ENCODE measurements at places on chromosomes 1 and 21.

DNA sequence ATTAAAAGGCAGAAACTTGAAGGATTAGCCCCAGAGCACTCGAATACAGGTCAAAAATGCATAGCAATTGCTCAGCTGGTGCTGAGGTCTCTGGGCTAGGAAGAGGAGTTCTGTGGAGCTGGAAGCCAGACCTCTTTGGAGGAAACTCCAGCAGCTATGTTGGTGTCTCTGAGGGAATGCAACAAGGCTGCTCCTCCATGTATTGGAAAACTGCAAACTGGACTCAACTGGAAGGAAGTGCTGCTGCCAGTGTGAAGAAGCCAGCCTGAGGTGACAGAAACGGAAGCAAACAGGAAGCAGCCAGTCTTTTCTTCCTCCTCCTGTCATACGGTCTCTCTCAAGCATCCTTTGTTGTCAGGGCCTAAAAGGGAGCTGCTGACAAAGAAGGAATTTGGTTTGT lies 233.4 kb upstream of the FGGY start:
- DNase-seq, result no peak

- DNase-seq, result no peak
These were observed 164.4 kb downstream of the GIPC2 start for GRCh38 chr1:78210175-78210574.

GRCh38 chr1:230303822-230304221 lies 122.3 kb downstream of the PGBD5 start:
- peak; percentile 27 for DNase-seq

- no peak for DNase-seq
These were observed 220.8 kb downstream of the NRIP1 start for GRCh38 chr21:14844001-14844400.

DNA sequence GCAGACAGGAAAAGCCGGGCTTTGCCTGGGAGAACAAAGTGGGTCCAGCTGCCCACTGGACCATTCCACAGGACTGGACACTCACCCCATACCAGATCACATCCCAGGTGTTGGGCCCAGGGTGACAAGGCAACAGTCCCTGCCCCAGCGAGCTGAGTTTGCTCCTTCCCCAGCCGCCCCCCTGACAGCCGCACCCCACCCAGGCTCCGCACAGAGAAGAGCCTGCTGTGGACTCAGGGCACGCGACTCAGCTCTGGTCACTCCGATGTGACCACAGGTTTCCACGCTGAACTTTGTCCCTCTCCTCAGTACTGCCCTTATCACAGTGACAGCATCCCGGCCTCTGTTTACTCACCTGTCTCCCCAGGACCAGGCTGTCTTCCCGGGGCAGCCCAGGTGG lies 1.2 kb downstream of the BMP8B start:
- no peak for DNase-seq

- no peak for DNase-seq
These were observed 2.5 kb downstream of the RABGAP1L start for GRCh38 chr1:174161813-174162212.

GRCh38 chr1:33762109-33762830 lies 101.6 kb upstream of the HMGB4 start:
- DNase-seq, result peak; percentile 10

DNA sequence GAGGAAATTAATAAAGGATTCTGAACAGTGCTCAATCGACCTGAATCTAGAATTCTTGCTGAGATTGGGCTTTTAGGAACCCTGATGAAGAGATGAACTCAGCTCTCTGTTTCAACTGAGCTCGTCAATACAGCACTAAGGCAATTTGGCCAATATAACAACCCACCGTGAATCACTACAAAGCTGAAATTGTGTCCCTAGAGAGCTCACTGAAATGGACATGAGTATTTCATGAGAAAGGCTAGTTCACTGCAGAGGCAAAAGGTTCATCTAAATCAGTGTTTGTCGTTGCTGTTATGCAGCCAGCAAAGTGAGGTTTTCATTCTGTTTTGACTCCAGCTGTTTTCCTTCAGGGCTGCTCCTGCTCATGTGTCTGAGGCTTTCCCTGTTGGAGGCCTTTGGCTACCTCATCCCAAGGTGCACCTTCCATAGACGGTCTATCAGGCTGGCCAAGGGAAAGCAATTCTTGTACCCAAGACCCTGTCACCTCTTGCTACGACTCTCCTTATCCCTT lies 83.5 kb downstream of the URB2 start:
- no peak for DNase-seq

DNA sequence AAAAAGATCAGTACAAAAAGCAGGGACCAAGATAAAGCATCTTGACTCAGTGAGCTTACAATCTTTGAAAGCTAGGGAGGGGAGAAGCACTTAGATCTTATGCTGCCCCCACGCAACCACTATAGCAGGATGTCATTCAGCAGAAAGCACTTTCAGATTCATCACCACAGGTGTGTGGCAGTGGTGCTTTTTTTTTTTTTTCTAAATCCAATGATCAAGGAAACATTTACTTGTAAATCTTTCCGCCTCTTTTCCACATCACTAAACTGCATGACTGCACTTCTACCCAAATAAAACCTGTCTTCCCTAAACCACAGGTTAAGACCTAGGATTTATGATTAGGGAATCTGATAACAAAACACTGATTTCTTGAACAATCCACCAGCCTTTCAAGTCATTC lies 154.8 kb downstream of the SLC45A1 start:
- no peak for DNase-seq

DNA sequence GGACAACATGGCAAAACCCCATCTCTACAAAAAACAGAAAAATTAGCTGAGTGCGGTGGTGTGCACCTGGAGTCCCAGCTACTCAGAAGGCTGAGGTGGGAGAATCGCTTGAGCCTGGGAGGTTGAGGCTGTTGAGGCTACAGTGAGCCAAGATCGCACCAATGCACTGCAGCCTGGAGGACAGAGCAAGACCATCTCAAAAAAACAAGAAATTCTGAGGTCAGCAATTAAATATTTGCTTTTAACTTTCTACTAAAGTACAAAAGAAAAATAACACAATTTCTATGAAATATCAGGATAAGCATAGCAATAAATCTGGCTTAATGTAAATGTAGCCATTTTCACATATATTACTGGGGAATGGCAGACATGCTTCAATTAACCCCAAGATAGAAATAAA lies 9.9 kb downstream of the PPP1R15B start:
- no peak for DNase-seq

- no peak for DNase-seq
These were observed 554 bp downstream of the EVA1C start for GRCh38 chr21:32413015-32413504.

- DNase-seq, result peak; percentile 0
These were observed 42.6 kb downstream of the TRAPPC10 start for GRCh38 chr21:44054710-44055109.

DNA sequence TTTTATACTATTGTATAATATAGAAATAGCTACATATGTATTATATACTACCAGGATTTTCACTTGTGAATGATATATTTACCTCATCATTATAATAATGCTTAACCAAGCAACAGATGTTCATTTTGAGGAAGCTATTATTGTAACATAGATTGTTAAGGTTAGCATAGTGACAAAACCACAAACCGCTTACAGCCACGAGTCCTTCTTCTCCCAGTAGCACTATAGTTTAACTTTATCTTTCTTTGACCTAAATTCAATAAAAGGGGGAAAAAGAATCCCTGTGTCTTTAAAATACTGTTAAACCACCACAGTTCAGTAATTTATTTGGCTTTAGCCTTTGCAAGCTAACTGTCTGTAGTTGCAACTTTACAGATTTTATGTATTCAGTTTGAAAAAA lies 1039.4 kb upstream of the B3GALT2 start:
- DNase-seq, result no peak

GRCh38 chr1:90402893-90403849 lies 313.9 kb downstream of the BARHL2 start:
- peak; percentile 36 for DNase-seq

DNA sequence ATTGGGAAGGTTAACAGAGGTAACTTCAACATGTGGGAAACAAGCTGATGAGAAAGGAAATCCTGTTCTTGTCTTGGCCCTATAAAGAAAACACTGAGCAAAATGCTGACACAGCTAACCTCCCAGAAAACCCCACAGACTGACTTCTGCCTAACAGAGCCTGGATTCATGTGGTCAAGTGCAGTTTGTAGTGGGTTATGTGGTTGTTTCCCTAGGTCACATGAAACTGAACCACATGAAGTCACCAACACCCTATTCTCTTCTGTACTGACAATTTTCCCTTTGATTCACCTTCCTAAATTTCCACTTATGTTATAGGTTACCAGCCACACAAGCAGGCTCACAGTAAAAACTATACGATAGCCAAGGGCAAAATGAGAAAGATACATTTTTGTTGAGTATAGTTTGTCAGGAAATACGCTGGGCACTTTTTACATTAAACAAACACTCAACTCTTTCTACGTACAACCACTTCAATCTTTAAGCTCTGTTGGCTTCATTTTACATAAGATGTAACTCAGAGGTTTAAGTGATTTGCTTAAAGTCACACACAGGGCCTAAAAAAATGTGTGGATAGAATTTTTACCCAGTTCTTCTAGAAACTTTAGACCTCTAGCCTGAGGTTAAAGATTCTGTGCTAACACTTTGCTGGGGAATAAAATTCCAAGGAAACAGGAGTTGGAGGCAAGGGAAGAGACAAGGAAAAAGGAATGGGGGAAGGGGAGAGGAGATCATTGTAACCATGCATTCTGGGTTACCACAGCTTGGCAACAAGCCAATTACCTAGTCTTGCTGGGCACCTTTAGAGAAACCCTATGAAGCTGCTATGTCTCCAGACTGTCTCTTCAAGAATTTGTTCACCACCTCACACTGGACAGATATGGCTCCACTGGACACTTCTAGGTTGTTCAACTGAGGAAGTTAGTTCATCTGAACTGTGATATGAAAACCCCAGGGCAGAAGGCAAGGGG lies 601.6 kb upstream of the USP24 start:
- no peak for DNase-seq

DNA sequence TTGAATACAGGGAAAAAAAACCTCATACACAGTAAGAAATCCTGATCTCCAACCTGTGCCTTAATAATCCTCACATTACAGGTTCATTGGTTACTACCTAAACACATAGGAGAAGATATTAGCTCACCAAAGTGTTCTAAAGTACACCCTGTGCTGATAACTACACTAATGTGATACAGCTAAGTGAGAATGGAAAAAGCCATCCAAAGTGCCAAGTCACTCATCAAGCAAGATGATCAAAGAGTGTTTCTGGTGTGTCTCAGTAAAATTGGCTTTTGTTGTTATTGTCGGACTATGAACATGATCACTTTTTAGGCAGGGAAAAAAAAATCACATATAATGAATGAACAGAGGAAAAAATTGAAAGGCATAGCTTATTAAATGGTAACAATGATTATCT lies 31.4 kb downstream of the EPS15 start:
- no peak for DNase-seq

DNA sequence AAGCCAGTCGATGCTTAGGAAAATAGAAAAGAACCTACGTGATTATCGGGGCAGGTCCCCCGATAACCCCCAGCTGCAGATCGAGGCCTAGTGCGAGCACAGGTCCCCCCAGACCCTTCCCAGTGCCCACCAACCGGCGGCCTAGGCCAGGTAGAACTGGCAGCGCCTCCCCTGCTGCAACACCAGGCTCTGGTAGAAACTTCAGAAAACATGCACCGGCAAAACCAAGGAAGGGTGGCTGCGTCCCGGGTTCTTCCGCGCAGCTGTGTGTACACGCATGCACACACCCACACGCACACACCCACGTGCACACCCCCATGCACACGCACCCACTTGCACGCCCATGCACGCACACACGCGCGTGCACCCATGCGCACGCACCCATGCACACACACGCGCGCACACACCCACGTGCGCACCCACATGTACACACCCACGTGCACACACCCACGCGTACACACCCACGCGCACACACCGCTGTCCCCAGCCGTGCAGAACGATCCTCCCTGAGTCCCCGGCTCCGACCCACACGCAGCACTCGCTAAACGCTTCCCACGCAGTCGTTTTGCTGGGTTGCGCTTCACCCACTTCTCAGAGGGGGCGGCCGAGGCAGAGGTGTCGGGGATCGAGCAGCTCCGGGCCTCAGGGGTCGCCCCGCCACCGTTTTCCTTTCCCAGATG lies 5.2 kb downstream of the TSPEAR start:
- no peak for DNase-seq
